ENCODE measurements at places on chromosomes 6 and 20.

- DNase-seq = no peak
Observed at GRCh38 chr6:23213193-23213592, 643.8 kb downstream of the HDGFL1 start.

- no peak for DNase-seq
Observed at GRCh38 chr20:9225879-9226278, 157.0 kb downstream of the PLCB4 start.

DNA sequence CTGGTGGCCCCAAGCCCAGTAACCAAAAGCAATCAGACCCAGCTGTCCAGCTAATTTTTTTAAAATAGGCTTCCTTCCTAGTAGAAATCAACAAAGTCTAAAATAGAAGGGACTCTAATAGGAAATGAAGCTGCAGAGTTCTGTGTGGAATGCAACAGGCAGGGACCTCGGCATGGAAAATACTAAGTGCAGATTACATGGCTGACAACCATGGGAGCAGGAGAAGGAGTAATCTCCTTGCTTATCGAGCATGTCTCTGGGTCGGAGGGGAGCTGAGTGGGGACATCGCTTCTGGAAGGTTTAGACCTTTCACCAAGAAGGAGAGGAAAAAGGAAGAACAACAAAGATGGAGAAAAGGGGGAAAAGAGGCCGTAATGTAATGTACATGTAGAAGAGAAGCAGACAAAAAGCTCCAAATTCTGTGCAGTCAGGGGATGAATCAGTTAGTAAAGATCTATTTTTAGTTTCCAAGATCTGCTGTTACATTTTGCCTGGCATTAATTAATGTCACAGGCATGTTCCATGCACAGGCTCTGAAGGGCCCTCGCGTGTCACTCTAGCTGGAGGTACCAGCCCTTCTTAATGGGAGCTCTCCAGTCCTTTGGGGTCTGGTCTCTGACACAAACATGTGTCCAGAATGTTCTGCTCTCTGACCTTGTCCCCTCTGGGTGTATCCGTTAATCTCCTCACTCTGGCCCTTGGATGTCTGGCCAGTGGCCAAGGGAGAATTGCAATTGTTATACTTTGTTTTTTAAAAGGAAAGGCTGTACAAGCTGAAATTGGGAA, 16.6 kb upstream of the ZNF831 start:
- DNase-seq = no peak

GRCh38 chr20:2101865-2102584, 398 bp downstream of the STK35 start:
- peak; percentile 45 for DNase-seq

- no peak for DNase-seq
Observed at GRCh38 chr20:31968291-31969126, 558 bp downstream of the XKR7 start.

GRCh38 chr6:52649536-52650160, 21.3 kb upstream of the TMEM14A start:
- DNase-seq = no peak

DNA sequence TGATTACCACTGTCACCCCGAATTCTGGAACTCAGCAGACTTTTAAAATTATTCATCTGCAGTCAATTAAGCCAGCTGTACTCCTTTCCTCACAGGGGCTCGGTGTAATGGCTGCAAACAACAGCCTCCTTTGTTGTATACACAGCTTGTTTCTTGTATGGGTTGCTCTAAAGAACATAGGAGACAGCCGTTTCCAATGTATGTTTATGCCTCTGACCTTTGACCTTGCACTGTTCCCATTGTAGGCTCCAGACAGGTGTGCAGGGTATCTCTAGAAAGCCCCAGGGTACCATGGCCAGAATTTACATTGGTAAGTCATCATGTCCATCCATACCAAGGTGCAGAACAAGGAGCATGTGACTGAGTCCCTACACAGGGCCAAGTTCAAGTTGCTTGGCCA, 11.5 kb upstream of the TENT5A start:
- DNase-seq = no peak

DNA sequence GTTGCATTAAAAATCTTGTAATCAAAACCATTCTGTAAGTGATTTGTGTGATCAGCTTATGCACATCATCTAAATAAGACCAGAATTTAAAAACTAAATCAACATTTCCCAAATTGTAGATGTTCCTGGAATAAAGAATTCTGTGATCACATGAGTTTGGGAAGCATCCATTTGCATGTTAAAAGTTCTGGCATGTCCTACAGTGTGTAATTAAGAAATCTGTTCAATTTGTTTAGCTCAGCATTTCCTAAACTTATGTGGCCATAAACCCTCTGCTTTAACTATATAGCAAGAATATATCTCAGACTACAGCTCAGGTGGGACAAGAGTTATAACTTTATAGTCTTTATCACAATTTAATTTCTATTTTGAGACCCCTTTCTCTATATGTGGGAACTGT, 399.1 kb downstream of the LAMA2 start:
- DNase-seq = no peak

- DNase-seq = no peak
Observed at GRCh38 chr6:147381712-147382111, 126.8 kb upstream of the SAMD5 start.

GRCh38 chr6:166752097-166752496, 125.0 kb upstream of the RPS6KA2 start:
- DNase-seq = no peak

DNA sequence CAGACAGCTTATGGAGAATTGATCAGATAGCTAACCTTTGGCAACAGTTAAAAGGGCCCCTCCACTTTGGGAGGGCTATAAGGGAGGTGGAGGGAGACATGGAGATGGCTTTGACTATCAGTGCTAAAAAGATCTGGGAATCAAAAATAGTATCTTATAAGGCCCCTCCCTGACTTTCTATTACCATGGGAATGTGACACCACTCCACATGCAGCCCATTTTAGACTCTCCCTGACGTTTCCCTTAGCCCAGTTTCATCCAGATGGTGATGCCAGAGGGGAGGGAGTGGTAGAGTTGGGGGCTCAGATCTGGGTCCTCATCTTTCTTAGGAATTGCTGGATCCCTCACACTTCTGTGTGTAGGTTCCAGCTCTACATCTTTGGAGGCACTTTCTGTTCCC, 200.0 kb upstream of the DTNBP1 start:
- DNase-seq = no peak

DNA sequence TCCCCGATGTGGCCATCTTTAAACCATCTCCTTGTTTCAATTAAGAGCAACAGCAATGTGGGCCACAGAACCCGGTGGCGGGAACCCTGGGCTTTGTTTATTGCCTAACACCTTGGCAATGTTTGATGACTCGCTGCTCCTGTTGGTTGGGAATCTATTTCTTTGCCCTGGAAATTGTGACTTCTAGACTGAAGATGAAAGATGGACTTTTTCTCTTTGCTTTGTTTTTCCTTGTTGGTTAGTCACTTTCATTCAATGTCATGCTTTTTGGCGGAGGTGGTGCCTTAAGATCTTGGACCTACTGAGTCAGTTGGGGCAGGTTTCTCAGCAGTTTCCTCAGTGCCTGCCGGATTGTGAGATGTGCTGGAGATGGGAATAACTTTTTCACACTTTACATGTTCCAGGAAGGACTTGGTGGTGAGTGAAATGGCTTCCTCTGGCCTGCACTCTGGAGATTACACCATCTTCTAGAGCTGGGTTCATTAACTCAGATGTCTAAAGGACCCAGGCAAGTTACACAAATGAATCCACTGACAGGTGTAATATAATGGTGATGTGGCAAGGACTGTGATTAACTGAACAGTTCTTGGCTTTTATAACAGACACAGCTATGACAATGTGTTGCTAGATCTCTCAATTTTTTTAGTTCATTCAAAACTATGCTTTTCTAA, 56.3 kb downstream of the TSHZ2 start:
- DNase-seq = no peak

DNA sequence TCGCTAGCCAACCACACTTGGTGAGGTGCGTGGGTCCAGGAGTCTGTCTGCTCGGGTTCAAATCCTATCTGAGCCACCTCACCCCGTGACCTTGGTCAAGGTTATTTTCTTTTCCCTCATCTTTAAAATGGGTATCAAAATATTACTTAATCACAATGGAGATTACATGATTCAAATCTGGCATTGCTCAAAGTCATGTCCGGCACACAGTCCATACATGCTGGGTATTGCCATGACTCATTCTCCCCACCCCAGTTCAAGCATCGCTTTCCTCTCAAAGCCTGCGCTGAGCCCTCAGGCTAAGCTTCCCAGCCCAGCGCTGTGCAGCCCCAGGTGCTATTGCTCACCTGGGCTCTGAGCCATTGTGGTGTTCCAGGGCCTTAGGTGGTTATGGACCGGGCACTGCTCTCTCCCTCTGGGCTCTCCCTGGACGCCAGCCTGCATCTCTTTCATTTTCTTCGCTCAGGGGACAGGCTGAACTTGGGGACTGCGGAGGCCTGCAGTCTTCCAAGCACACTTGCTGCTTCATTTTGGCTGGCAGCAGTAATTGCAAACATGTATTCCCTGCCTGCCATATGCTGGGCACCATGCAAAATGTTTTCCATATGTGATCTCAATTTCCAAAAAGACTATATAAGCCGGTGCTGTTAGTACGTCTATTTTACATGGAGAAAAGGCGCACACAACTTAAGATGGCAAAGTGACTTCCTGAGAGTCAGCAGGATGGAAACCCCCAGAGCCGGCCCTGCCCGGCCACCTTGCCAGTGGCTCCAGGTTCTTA, 27.3 kb downstream of the WRNIP1 start:
- DNase-seq = no peak

- DNase-seq = no peak
Observed at GRCh38 chr6:12842114-12842513, 125.5 kb downstream of the PHACTR1 start.

GRCh38 chr6:142300302-142300701, 1.5 kb upstream of the ADGRG6 start:
- no peak for DNase-seq

- DNase-seq = no peak
Observed at GRCh38 chr20:58614984-58615760, 35.9 kb upstream of the STX16 start.

DNA sequence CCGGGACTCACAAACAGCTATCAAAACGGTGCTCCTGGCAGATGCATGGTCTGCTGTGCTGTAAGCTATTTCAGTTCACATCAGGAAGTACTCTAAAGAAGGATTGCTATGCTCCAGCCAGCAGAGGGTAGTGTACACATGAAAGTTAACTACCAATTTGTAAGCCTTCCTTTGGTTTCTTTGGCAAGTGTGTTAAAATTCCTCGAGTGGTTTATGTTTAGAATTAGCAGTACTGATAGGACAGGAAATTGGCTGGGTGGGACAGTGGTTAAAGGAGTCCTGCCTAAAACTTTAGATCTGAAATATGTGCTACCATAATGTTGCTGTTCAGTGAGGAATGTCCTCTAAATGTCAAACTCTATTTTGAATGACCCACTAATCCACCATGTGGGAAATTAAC, 47.4 kb downstream of the TRMT11 start:
- DNase-seq = no peak

GRCh38 chr6:123925350-123925749, 121.7 kb downstream of the NKAIN2 start:
- DNase-seq = no peak

DNA sequence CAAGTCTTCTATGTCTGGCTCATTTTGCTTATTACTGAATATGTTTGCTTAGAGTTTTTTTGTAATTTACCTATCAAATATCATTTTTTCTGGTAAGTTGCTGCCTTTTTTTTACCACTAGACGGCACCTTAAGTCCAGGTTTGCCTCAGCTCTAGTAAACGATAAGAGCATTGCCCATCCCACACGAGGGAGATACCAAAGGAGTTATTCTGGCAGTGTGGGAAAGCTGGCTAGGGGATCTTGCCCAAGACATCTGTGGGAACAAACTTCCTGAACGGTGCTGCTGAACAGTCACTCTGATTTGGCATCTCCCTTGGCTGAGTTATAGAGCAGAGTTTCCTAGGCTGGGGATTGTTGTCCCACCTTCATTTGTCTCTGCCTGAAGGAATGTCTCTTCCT, 306.4 kb downstream of the COL12A1 start:
- no peak for DNase-seq

DNA sequence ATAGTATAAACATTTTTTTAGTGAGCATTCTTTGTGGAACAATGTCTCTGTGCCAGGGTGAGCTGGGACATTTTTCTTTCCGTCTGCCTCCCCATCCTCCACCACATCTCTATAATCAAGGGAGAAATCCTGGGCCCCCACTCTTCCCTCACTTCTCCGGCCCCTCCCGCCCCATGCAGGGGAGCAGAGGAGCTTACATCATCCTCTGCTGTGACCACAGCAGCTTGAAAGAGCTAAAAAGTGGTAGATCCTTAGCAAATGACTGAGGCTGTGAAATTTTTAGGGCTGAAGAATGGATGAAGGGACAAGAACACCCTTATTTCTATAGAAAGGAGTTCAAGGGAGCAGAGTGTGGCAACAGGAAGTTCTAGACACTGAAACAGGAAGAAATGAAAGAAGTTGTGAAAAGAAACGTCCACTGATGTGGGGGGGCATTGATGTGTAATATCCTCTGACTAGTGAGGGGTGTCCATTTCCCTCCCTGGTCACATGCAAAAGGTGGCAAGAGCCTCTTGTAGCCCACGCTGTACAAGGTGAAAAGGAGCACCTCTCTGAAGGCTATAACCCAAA, 380.3 kb upstream of the JARID2 start:
- no peak for DNase-seq

DNA sequence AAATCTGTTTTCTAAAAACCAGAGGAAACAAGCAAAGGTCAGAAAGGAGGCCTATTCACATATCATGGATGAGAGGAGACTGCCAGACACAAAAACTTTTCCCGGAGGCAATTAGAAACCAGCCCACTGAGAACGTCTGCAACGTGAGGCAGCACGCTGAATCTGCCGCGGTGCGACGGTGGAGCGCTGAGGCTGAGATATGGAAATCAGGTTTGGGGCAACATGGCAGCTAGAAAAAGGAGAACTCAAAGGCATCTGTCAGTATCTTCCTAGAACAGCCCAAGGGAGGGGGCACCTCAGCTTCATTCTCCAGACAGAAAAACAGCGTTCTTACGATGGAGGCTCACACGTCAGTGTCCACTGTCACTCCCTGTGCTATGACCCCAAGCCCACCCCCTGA, 5.2 kb downstream of the PRELID3B start:
- DNase-seq = no peak

Measured in D721Med (cell line).